ENCODE measurements at places on chromosomes 3 and 15.

- no peak for DNase-seq
These were observed 126.2 kb upstream of the PFN2 start for GRCh38 chr3:150096700-150097587.

DNA sequence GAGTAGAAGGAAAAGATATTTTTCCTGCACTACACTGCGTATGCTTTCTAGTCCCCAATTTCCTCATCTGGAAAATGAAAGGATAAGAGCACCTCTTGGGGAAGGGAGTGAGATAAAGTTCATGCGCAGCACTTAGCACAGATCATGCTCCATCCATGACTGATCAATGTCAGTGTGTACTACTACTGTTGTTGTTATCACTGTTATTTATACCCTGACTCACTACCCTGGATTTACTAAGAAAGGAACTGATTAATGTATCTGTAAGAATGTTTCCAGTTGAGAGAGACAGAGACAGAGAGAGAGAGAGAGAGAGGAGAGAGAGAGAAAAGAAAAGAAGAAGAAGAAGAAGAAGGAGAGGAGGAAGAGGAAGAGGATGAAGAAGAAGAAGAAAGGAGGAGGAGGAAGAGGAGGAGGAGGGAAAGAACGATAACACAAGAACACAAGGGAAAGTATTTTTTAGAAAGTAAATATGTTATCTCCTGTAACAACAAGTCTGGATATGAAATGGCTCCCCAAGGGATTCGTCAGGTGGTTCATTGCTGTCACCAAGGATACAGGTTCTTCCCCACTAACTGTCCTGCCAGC is 212.2 kb upstream of the PROK2 start:
- DNase-seq, result no peak

- no peak for DNase-seq
These were observed 66.1 kb downstream of the CHCHD6 start for GRCh38 chr3:126770096-126770495.

DNA sequence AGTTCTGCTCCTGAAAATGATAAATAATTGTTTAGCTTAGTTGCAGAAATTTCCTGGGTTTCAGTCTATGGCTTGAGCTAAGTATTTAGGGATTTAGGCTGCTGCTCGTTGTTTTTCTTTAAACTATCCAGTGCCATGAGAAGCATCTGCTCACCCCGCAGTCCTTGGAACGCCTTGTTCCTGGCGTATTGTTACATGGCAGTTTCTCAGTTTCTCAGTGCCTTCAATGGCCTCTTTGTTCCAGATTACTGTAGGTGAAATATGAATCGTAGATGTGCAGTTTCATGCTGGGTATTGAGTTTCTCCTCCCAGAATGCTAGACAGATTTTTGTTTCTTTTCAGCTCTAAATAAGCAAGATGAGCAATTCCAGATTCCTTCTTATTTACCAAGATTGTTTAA is 269.5 kb upstream of the GBE1 start:
- no peak for DNase-seq
